ENCODE measurements at places on chromosomes 7 and 10.

- no peak for DNase-seq
Measured at GRCh38 chr7:111954474-111955381, 251.5 kb downstream of the DOCK4 start.

GRCh38 chr10:3525832-3526449 lies 259.1 kb downstream of the KLF6 start:
- no peak for DNase-seq

- no peak for DNase-seq
Measured at GRCh38 chr7:7577888-7578287, 11.2 kb downstream of the MIOS start.

GRCh38 chr7:84786073-84786472 lies 400.8 kb downstream of the SEMA3D start:
- no peak for DNase-seq

DNA sequence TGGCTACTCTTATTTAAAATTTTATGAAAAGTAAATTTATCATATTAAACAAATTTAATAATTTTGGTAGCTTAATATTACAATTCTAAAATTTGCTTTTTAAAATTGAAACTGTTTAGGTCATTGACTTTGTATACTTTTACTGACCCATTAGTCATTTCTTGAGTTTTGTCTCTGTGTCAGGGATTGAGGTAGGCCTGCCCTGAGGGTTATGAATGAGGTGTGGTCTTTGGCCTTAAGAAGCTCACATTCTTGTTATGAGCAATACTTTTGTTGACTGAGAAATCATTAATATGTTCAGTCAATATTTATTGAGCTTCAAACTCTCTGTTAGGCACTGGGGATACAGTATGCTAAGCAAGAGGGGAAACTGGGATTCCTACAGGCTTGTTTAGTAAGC lies 47.0 kb upstream of the RPA3 start:
- no peak for DNase-seq

DNA sequence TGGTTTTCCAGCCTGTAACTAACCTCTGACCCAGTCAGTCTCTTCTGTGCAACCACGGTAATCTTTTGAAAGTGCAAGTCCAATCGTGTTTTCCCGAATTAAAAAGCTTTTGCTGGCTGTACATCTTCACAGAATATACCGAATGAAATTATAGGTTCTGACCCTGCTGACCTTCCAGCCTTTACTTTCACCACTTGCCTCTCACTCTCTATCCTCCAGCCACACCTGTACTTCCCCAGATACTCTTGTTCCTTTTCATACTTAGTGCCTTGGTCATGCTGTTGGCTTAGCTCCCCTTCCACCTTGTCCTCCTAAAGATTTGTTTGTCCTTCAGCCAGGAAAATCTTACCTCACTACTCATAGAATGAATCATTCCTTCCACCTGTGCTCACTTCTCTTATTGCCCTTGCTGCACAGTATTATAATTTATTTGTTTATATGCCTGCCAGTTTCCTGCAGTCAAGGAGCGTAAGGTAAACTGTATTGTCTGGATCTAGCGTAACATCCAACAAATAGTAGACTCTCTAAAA lies 2.3 kb upstream of the PNPLA8 start:
- no peak for DNase-seq

Measured in H1 (cell line).